T1000 (cell line): ENCODE measurements at places on chromosomes 16 and 17.
A peak's percentile ranks its signal among the peaks of the same experiment; 100 is the strongest.

GRCh38 chr16:72430121-72430520 lies 258.2 kb upstream of the PMFBP1 start:
- no peak for DNase-seq

DNA sequence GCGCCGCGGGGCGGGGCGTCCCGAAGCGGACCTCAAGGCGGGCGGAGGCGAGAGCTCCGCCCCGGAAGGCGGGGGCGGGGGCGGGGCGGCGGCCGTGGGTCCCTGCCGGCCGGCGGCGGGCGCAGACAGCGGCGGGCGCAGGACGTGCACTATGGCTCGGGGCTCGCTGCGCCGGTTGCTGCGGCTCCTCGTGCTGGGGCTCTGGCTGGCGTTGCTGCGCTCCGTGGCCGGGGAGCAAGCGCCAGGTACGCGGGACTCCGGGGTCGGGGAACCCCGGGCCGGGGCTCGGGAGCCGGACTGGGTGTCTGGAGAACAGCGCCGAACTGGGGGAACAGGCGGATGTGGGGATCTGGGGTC lies at the start of gene TNFRSF12A:
TNFRSF12A (plus strand) TSS at position 122 of the 357 bp plus-strand sequence; CDS start at position 152, 30 bp downstream.
- DNase-seq, result peak; percentile 77

- no peak for DNase-seq
Measured at GRCh38 chr16:56252835-56253234, 61.5 kb downstream of the GNAO1 start.

DNA sequence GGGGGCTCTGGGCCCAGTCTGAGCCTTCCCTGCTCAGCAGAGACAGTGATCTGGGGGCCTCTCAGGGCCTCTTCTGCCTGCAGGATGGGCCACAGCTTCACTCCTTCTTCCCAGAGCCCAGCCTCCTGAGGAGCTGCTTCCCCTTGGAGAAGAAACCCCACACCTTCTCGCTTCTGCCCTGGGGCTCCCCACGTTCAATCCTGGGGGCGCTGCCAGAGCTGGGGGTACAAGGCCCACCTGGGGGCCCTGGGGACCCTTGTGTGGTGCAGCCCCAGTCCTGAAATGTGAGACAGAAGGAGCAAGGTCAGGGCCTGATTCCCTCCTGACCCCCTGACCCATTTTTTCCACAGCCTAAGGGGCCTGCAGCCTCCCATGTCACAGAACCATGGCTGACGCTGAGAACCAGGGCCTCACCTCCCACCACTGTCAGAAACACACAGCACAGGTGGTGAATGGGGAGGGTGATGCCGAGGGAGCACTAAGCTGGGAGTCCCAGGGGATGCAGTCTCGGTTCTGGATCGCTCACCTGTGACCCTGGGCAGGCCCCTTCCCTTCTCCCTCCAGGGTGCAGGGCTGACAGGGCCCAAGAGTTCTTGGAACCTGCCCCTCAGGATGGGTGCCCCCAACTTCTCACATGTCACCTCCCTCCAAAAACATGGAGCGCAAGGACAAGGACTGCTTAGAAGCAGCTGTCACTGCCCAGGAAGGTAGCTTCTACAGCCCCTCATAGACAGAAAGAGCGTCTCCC lies 21.6 kb upstream of the MPO start:
- DNase-seq, result no peak

DNA sequence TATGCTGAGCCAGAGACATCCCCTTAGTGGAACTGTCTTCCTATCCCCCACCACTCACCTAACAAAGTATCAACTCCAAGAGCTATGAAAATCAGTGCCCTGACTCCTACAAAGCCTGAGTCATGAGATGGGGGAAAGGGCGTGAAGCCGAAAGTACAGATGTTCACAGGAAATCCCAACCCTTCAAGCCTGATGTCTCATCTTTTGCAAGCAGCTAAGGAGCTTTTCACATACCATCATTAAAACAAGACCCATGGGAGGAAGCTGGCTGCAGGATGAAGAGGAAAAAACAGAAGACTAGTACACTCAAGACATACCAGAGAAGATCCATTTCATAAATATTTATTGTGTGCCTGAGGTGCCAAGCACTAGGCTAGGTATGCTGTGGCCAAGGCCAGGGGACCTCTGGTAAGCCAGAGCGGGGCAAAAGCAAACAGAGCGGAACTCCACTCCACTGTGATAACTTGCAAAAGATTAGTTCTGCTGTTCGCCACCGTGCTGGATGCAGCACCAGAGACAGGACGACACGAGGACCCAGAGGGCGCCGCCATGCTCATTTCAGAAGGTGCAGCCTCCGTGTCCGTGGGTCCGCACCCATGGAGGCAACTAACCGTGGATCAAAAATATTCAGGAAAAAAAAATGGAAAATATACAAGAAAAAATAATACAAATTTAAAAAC lies 4.5 kb upstream of the MNT start:
- peak; percentile 67 for DNase-seq

GRCh38 chr17:59396134-59396826 lies 64.8 kb downstream of the YPEL2 start:
- DNase-seq, result no peak

- DNase-seq, result peak; percentile 66
Measured at GRCh38 chr16:30491744-30492308, 19.3 kb downstream of the ITGAL start.

- DNase-seq, result no peak
Measured at GRCh38 chr16:65546353-65546791, 424.5 kb upstream of the CDH11 start.

DNA sequence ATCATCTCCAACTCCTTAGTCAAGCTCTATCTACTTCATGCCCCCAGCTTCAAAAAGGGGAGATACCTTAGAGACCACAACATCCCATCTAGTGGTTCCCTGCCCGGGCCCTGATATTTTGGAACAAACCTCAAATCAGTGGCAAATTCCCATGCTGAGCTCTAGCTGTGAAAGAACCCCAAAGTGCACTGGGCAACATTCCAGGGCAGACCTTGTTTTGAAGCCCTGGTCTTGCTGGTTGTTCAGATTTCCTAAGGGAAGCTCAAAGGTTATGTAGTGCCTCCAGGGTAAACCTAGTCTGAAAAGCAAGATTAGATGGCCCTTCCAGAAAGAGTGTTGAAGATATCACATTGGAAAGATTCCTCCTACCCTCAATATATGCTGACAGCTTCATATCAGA lies 16.3 kb downstream of the FAM117A start:
- no peak for DNase-seq

- DNase-seq, result no peak
Measured at GRCh38 chr17:79113699-79114457, 39.3 kb downstream of the ENGASE start.

GRCh38 chr17:33142705-33143299 lies 150.3 kb downstream of the ASIC2 start:
- DNase-seq, result no peak

GRCh38 chr17:58528443-58528842 lies 14.0 kb upstream of the MTMR4 start:
- DNase-seq, result no peak

- no peak for DNase-seq
Measured at GRCh38 chr16:66473051-66473571, 46.0 kb downstream of the BEAN1 start.

DNA sequence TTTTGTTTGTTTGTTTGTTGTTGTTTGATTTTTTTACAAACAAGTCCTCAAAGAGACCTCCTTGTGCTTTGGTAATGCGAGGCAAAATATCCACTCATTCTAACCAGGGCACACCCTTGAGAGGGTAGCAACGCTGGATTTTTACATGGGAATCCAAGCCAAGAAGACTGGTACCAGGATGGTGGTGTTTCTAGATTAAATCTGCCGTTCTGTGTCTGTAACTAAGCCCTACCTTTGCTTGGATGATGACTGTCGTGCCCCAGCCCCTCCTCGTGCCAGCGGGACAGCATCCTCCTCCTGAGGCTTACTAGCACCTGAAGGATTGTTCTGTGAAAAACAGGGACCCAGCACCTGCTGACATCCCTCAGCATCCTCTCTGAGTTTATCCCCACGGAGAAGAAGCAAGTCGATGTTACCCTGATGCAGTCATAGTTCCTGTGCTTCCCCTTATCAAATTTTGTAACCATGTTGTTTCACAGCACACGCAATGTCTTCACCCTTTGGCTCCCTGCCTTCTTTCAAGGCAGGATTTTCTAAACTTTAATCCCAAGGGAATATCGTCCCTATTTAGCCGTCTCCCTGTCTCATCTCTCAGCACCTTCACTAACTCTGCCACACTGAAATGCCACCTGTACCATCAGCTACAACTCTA lies 5.1 kb upstream of the HSBP1 start:
- no peak for DNase-seq

DNA sequence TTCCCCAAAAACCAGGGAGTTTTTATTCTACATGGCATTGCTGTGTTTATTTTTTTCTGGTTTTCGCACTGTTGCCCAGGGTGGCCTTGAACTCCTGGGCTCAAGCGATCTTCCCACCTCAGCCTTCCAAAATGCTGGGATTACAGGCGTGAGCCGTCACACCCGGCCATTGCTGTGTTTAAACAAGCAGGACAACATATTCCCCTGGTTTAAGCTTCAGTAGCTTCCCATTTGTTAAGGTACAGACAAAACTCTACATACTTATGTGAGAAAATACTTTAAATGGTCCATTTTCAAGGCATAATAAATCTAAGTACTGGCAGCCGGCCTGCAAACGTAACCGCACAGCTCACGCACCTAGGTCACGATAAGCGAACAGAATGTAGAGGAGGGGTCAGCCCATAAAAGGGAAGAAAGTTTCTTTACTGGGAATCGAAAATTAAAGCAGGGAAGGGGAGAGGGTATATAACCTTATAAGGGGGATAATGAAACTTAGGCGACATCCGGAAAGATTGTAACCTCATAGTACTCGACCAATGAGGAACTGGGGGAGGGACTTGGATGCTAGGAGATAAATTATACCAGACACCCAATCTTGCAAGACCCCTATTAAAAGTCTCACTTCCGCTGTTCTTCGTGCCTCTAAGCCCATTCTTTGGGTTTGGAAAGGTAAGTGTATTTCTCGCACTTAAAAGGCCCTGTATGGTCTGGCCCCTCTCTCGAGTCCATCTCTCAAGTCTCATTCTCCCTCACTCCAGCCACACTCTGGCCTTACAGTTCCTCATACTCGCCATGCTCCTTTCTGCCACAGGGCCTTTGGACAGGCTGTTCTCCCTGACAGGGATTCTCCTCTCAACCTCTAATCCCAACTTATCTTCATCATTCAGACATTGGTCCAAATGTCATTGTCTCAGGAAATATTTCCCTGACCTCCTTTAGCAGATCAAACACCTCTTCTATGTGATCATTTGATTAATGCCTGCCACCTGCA lies 59.2 kb downstream of the TEX14 start:
- DNase-seq, result no peak

DNA sequence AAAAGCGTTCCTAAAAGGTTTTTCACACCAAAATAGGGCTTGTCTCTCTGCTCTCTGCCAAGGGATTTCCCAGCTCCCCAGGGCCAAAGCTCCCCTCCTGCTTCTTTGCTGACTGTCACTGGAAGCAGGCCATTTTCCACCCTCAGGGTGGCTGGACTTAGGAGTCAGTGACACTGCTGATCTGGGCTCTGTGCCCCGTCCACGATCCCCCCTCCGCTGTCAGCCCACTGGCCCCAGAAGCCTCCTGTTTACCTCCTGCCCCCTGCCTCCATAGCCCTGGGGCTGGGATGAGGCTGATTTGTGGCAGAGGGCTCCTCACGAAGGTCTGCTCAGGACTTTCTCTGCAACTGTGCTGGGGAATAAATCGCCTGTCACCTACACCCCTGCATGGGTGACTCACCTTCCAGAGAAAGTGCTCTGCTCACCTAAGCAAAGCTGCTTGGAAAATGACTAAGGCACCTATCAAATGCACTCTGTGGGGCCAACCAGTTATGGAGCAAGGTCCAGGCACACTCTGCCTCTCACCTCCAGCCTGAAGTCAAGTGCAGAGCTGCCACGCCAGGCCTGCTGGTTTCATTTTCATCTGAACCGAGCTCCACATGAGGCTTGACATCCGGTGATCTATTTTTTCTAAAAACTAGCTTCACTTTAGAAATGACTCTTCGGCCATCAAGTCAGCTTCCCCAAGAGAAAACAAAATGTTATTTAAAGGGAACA lies 4.9 kb downstream of the MAP3K14 start:
- peak; percentile 23 for DNase-seq

- DNase-seq, result no peak
Measured at GRCh38 chr16:14005335-14005734, 65.8 kb upstream of the MRTFB start.

GRCh38 chr17:57772774-57773173 lies 27.7 kb upstream of the CCDC182 start:
- DNase-seq, result no peak

- DNase-seq, result peak; percentile 52
Measured at GRCh38 chr16:83187405-83187804, 560.6 kb downstream of the CDH13 start.

DNA sequence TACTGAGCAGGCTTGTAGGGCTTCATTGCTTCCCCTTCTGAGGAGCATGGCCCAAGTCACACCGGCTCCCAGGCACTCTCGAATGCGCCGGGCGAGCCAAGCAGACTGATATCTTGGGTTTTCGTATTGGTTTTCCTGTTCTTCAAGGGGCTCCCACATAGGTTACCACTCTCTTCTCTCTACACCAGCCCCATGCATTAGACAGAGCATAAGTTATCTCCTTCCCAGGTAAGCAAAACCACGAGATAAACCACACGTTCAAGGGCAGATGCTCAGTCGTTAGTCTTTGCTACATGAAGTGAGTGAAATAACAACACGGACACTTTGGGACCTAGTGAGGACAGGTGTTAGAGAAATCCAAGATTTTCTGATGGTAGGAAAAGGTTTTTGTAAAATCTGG lies 211.2 kb downstream of the ABCC12 start:
- DNase-seq, result no peak

GRCh38 chr17:76080768-76081287 lies 1.8 kb downstream of the ZACN start:
- no peak for DNase-seq

- no peak for DNase-seq
Measured at GRCh38 chr17:42618442-42619150, 9.1 kb downstream of the TUBG1 start.
